ENCODE measurements at places on chromosomes 1 and 21. TPM values are rescaled to one million over a fixed set of nuclear protein-coding genes. Genes with fewer than 3 reads are reported as not detected.

The IPO13 gene
- total RNA-seq: 14.0 TPM

The OR14I1 gene
- total RNA-seq: not detected

The TGFB2 gene
- 12.6 TPM for total RNA-seq

The CXADR gene
- 5.1 TPM for total RNA-seq

The DSCAM gene
- total RNA-seq: 1.4 TPM

The FLG2 gene
- total RNA-seq: not detected

The AQP10 gene
- total RNA-seq: not detected

The PLA2G2F gene
- not detected for total RNA-seq

The ILDR2 gene
- total RNA-seq: 9.6 TPM

The CORT gene
- total RNA-seq: 0.51 TPM

The KCTD3 gene
- total RNA-seq: 22.2 TPM

The KRTAP21-2 gene
- not detected for total RNA-seq

The MXRA8 gene
- 0.23 TPM for total RNA-seq

The CASQ2 gene
- not detected for total RNA-seq

The UBE2U gene
- total RNA-seq: not detected

The ERVH48-1 gene
- not detected for total RNA-seq

The KCNE2 gene
- total RNA-seq: not detected

The SMG5 gene
- 61.0 TPM for total RNA-seq

The DHDDS gene
- total RNA-seq: 55.4 TPM

The FNBP1L gene
- total RNA-seq: 35.4 TPM

The ADORA1 gene
- 0.89 TPM for total RNA-seq

The BTBD8 gene
- 2.3 TPM for total RNA-seq

The RHOC gene
- total RNA-seq: 443 TPM

The PRRX1 gene
- total RNA-seq: 2.7 TPM

The LCE1F gene
- not detected for total RNA-seq

The TTC4 gene
- total RNA-seq: 75.8 TPM

The IVL gene
- total RNA-seq: 0.06 TPM

The LAPTM5 gene
- 0.21 TPM for total RNA-seq

The ALG14 gene
- 3.1 TPM for total RNA-seq

The NHLH1 gene
- total RNA-seq: not detected

The F13B gene
- total RNA-seq: not detected

The ESRRG gene
- 0.17 TPM for total RNA-seq

The SAMSN1 gene
- 0.63 TPM for total RNA-seq

The KLHDC7A gene
- total RNA-seq: not detected

The SLC9C2 gene
- total RNA-seq: not detected

The SNX27 gene
- 13.2 TPM for total RNA-seq

The ETV3L gene
- total RNA-seq: not detected

The S100A7 gene
- not detected for total RNA-seq

The TMEM52 gene
- 0.33 TPM for total RNA-seq

The COL6A2 gene
- 480 TPM for total RNA-seq

The IFI44 gene
- total RNA-seq: 171 TPM

The RNF19B gene
- 18.8 TPM for total RNA-seq

The ACTA1 gene
- total RNA-seq: not detected

The ANGPTL3 gene
- not detected for total RNA-seq

The TRABD2B gene
- not detected for total RNA-seq

The PROK1 gene
- total RNA-seq: not detected

The C1orf116 gene
- total RNA-seq: 0.11 TPM

All from Daoy (cell line).